GM12878 (cell line): ENCODE measurements at places on chromosomes 1 and 21. TPM values are rescaled to one million over a fixed set of nuclear protein-coding genes. Genes with fewer than 3 reads are reported as not detected.

Gene DDR2
- total RNA-seq = 8.4 and 8.8 TPM in 2 replicates

Gene HCRTR1
- total RNA-seq = not detected in 2 replicates

Gene LYPD8
- total RNA-seq = not detected in 2 replicates

Gene TRIM33
- 24.9 and 28.7 TPM in 2 replicates for total RNA-seq

Gene COL16A1
- 3.7 and 3.9 TPM in 2 replicates for total RNA-seq

Gene CD1B
- total RNA-seq = not detected in 2 replicates

Gene PERM1
- total RNA-seq = not detected in 2 replicates

Gene CFHR3
- not detected in 2 replicates for total RNA-seq

Gene GRIK3
- total RNA-seq = not detected in 2 replicates

Gene MASP2
- total RNA-seq = not detected in 2 replicates

Gene TAS1R1
- 0.11 TPM in 1 of 2 replicates, not detected in the other for total RNA-seq

Gene FCGR3A
- total RNA-seq = 0.10 TPM in 1 of 2 replicates, not detected in the other

Gene ATP1A2
- not detected in 2 replicates for total RNA-seq

Gene GBP7
- not detected in 2 replicates for total RNA-seq
